ENCODE measurements at places on chromosomes 1 and 21.

GRCh38 chr1:14165371-14165801, 433.1 kb upstream of the KAZN start:
- no peak overlapping the region for H3K4me3 ChIP-seq
- H3K27ac ChIP-seq, result no peak overlapping the region
- no peaks in the 10 kb centered on the region for H3K4me1 ChIP-seq
- no peaks in the 10 kb centered on the region for H3K27me3 ChIP-seq
- no peaks in the 10 kb centered on the region for H3K36me3 ChIP-seq

- H3K27ac ChIP-seq, result peak overlapping the region; percentile 98
- H3K4me3 ChIP-seq, result peak overlapping the region; percentile 99
- peaks cover 2% of the 10 kb centered on the region for H3K27me3 ChIP-seq
- H3K4me1 ChIP-seq, result peaks cover 20% of the 10 kb centered on the region
- no peak for DNase-seq
Observed at GRCh38 chr1:88685259-88685620, 1.2 kb downstream of the PKN2 start.

- no peak overlapping the region for H3K4me3 ChIP-seq
- no peak for DNase-seq
- H3K27ac ChIP-seq, result no peak overlapping the region
- peaks cover 53% of the 10 kb centered on the region for H3K27me3 ChIP-seq
Observed at GRCh38 chr1:233905416-233906051, 1.1 kb downstream of the SLC35F3 start.

DNA sequence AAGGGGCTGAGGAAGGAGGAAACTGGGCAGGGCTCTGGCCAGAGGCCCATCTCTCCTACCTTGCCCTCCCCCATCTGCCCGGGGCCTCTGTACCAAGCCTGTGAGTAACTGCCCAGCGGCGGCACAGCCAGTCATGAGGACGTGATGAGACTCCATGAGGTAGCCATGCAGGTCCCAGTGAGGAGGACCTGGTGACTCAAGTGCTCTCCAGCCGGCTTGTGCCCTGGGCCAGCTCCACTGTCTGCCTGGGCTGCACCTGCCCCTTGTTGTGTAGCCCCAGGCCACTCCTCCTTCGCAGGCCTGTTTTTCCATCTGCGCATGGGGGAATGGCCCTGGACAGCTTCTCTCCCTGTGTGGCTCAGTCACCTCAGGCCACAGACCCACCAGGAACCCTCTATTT, 42.0 kb upstream of the PADI1 start:
- no peaks in the 10 kb centered on the region for H3K27me3 ChIP-seq
- peaks cover 2% of the 10 kb centered on the region for H3K4me1 ChIP-seq
- no peaks in the 10 kb centered on the region for H3K36me3 ChIP-seq
- no peak for DNase-seq

- H3K4me1 ChIP-seq, result peaks cover 7% of the 10 kb centered on the region
- DNase-seq, result no peak
- no peak overlapping the region for H3K27ac ChIP-seq
- H3K27me3 ChIP-seq, result peaks cover 2% of the 10 kb centered on the region
- H3K36me3 ChIP-seq, result no peaks in the 10 kb centered on the region
Observed at GRCh38 chr1:51969038-51969705, 21.3 kb downstream of the RAB3B start.

DNA sequence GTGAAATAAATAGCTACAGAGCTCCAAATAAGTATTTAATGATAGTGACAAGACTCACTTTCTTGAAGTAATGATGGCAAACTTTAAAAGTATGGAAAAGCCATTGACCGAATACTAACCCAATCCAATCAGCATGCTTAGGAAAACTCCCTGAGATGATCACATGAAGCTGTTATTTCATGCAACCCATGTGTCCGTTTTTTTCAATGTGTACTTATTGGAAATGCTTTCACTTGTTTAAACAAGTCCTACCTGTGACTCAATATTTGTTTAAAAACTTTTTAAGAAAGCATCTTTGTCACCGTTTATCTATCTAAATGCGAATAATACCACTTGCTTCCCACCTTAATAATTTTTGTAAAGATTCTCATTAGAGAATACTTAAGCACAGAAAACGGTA, 185.8 kb downstream of the NRIP1 start:
- no peaks in the 10 kb centered on the region for H3K4me1 ChIP-seq
- H3K4me3 ChIP-seq, result no peak overlapping the region
- no peak overlapping the region for H3K27ac ChIP-seq
- no peaks in the 10 kb centered on the region for H3K36me3 ChIP-seq
- H3K27me3 ChIP-seq, result no peaks in the 10 kb centered on the region
- no peak for DNase-seq

DNA sequence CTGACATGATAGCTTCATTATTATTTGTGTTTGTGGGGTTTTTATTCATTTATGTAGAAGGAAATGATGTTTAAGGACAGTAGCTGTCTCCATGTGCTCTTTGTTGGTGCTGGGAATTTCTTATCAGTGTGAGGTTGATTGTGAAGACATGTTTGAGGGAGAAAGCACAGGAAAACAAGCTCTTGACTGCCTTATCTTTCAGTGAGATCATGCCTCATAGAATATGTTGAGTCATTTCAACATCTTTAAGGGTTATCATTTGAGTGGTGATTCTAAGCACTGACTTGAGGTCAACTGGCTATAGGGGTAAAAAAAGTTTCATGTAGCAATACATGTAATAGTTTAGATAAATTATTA, 405.1 kb upstream of the ADAMTS5 start:
- no peak overlapping the region for H3K4me3 ChIP-seq
- no peak overlapping the region for H3K27ac ChIP-seq
- H3K36me3 ChIP-seq, result no peaks in the 10 kb centered on the region
- no peaks in the 10 kb centered on the region for H3K27me3 ChIP-seq
- no peak for DNase-seq

DNA sequence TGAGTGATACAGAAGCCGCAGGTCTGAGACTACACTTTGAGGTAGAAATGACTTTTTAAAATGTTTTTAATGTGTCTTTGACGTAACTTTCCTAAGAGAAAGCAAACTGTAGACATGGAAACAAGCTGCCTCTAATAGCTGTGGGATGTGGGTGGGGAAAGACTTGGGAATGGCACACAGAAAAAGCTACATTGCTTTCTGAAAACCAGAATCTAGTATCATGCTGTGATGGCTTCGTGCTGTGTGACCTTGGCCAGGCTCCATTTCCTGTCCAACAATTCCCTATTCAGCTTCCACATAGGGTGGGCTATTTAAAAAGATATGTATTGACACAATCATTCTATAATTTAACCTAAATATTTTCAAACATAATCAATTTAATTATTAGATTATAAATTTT, 909.1 kb downstream of the NCAM2 start:
- no peak overlapping the region for H3K27ac ChIP-seq
- H3K4me1 ChIP-seq, result no peaks in the 10 kb centered on the region
- no peak overlapping the region for H3K4me3 ChIP-seq
- H3K27me3 ChIP-seq, result no peaks in the 10 kb centered on the region

DNA sequence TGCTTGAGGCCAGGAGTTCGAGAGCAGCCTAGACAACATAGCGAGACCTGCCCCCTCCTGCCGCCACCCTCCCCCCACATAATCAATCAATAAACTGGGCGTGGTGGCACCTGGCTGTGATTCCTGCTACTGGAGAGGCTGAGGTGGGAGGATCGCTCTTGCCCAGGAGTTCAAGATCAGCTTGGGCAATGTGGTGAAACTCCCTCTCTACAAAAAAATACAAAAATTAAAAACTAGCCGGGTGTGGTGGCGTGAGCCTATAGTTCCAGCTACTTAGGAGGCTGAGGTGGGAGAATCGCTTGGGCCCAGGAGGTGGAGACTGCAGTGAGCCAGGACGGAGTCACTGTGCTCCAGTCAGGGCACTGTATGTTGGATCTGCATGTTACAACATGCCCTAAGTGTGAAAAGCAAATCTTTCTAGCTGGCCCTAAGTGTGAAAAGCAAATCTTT, 7.0 kb upstream of the MDM4 start:
- H3K27me3 ChIP-seq, result peaks cover 2% of the 10 kb centered on the region
- H3K4me3 ChIP-seq, result no peak overlapping the region
- peaks cover 37% of the 10 kb centered on the region for H3K4me1 ChIP-seq
- no peaks in the 10 kb centered on the region for H3K36me3 ChIP-seq
- H3K27ac ChIP-seq, result no peak overlapping the region

- no peak for DNase-seq
- no peaks in the 10 kb centered on the region for H3K36me3 ChIP-seq
- H3K27me3 ChIP-seq, result peaks cover 45% of the 10 kb centered on the region
- peaks cover 3% of the 10 kb centered on the region for H3K4me1 ChIP-seq
- H3K4me3 ChIP-seq, result peak within 1 kb of the TSS; percentile 17
- H3K27ac ChIP-seq, result no peak within 1 kb of the TSS
Observed at GRCh38 chr1:6424619-6425593, at the start of gene ESPN. ESPN (plus strand) TSS chr1:6424776; CDS start chr1:6424956, 180 bp downstream.

DNA sequence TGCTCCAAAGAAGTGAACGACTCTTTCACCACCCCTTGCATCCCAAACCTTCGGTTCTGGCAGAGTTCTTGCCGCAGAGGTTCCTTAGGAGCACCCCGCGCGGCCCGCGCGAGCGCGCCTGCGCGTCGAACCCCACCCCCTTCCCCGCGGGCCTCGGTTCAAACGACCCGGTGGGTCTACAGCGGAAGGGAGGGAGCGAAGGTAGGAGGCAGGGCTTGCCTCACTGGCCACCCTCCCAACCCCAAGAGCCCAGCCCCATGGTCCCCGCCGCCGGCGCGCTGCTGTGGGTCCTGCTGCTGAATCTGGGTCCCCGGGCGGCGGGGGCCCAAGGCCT, at the start of gene C1orf56:
Gene C1orf56, plus strand, starts transcription at position 161 of the 334 bp plus-strand sequence. Its CDS starts 97 bp downstream, at position 258.
- peak; percentile 42 for DNase-seq
- peaks cover 30% of the 10 kb centered on the region for H3K36me3 ChIP-seq
- H3K4me3 ChIP-seq, result peak within 1 kb of the TSS; percentile 86
- H3K27me3 ChIP-seq, result no peaks in the 10 kb centered on the region

GRCh38 chr1:28378906-28379305, 9.4 kb downstream of the PHACTR4 start:
- H3K4me1 ChIP-seq, result peaks cover 11% of the 10 kb centered on the region
- DNase-seq, result no peak
- H3K36me3 ChIP-seq, result peaks cover 35% of the 10 kb centered on the region
- no peaks in the 10 kb centered on the region for H3K27me3 ChIP-seq

- no peak for DNase-seq
- H3K36me3 ChIP-seq, result no peaks in the 10 kb centered on the region
- H3K27ac ChIP-seq, result no peak overlapping the region
Observed at GRCh38 chr1:42133390-42133789, 19.8 kb upstream of the GUCA2B start.

DNA sequence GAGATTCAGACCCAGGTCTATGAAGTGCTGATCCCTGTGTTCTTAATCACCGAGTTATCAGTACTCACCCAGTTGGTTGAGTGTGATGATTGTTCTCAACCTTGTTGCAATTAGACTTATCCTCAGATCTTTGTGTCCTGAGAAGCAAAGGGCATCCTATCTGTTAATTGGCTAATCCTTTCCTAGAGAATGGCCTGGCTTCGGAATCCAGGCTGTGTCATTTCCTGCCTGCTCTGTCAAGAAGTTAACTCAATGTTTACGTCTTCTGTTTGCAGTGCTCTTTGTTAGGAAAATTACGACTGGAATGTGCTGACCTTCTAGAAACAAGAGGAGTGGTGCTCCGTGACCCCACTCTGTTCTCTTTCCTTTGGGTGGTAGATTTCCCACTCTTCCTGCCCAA, 14.7 kb downstream of the GAS5 start:
- H3K27ac ChIP-seq, result no peak overlapping the region
- H3K4me1 ChIP-seq, result no peaks in the 10 kb centered on the region
- no peaks in the 10 kb centered on the region for H3K27me3 ChIP-seq
- H3K4me3 ChIP-seq, result no peak overlapping the region

DNA sequence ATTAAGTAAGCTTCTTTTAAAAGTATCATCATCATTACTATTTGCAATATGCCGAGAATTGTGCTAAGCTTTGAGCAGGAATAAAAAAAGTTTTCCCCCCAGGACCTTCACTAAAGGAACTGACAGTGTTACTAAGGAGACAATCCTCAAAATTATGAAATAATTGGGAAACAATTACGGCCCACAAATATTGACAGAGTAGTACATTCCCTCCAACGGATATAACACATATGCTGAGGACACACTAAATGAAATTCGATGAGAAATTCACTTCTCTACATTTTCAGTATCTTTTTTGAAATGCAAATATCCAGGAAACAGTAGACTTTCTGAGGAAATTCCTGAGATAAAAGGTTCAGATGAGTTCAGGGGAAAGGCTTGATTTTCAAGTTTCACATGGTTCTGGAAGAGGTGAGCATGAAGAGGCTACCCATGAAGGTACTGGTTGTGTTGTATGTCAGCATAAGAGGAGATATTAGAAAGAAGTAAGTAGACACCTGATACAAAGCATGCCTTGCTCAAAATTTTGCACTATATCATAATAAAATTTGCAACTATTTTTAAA, 171.2 kb upstream of the NR5A2 start:
- H3K36me3 ChIP-seq, result no peaks in the 10 kb centered on the region
- no peak overlapping the region for H3K4me3 ChIP-seq
- peaks cover 9% of the 10 kb centered on the region for H3K27me3 ChIP-seq
- no peak overlapping the region for H3K27ac ChIP-seq
- H3K4me1 ChIP-seq, result peaks cover 5% of the 10 kb centered on the region
- DNase-seq, result no peak

- H3K4me1 ChIP-seq, result peaks cover 9% of the 10 kb centered on the region
- no peaks in the 10 kb centered on the region for H3K27me3 ChIP-seq
- no peaks in the 10 kb centered on the region for H3K36me3 ChIP-seq
- H3K27ac ChIP-seq, result no peak overlapping the region
- DNase-seq, result no peak
- H3K4me3 ChIP-seq, result no peak overlapping the region
Observed at GRCh38 chr21:38319781-38320180, 63.0 kb downstream of the KCNJ15 start.

DNA sequence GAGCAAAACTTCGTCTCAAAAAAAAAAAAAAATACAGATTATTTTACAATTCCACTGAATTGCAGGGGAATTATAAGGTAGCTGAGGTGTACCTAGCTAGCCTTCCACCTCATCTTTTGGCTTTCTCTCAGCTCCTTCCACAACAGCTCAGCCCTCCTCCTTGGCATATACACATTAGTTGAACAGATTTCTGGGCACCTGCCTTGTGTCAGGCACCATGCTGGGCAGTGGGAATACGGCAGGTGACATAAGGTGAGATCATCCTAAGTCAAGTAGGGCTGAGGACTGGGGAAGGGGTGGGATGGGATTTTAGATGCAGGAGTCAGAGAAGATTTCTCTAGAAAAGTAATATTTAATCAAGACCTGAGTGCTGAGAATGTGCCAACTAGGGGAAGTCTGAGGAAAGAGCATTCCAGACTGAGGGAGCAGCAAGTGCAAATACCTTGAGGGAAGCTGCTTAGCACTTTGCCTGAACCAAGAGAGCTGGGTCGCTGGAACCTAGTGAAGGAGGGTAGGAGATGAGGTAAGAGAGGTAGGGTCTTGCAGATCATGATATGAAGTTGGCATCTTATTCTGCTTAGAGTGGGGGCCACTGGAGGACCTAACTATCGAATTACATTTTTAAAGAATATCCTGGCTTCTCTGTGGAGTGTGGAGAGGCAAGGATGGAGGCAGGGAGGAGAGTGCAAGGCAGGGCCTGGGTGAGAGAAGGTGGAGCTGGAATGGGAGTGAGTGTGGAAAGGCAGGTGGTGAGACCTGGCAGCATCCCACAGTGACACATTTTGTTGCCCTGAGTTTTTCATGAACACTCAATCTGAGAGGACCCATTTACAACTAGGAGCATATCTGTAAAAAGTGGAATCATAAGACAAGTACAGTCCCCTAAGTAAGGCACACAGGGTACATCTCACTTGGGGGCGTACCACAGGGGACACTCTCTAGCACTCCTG, 28.2 kb downstream of the LAMC2 start:
- H3K27me3 ChIP-seq, result peaks cover 20% of the 10 kb centered on the region
- no peak overlapping the region for H3K27ac ChIP-seq
- no peak overlapping the region for H3K4me3 ChIP-seq

Measured in activated T-helper 2 cell treated with anti-CD3 and anti-CD28 coated beads, Interferon-gamma antibody, Interleukin-2, Interleukin-4, amounts not matched to agents 10 μg/mL and 5 μg/mL and 100 μg/mL, durations not matched to agents 14 hours and 24 hours and 36 hours (primary cell).